ENCODE measurements at places on chromosomes 1 and 21. TPM values are rescaled to one million over a fixed set of nuclear protein-coding genes. Genes with fewer than 3 reads are reported as not detected.
A peak's percentile ranks its signal among the peaks of the same experiment; 100 is the strongest.

GRCh38 chr1:203860396-203861025 is 888 bp upstream of the SNRPE start:
- no peak for DNase-seq

Gene CASQ1
- polyA plus RNA-seq: 0.18 TPM

Gene CRNN
- polyA plus RNA-seq: not detected

DNA sequence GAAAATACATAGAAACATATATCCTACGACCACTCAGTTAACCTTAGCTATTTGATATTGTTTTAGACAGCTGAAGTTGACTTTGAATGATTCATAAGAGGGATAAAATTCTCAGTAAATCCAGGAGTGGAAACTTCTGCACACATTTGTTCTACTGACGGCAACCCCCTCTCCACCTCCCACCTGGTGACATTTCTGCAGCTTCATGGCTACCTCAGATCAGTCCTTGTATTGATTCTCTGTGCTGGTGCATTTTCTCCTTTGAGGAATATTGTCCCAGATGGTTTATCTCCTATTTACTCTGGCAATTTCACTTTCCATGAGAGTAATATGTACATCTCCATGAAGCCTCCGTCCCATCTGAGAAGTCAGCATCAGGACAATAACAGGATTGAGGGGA is 57.7 kb upstream of the COA6 start:
- DNase-seq: no peak

GRCh38 chr1:116794804-116795481 is 40.7 kb downstream of the CD2 start:
- DNase-seq: no peak

DNA sequence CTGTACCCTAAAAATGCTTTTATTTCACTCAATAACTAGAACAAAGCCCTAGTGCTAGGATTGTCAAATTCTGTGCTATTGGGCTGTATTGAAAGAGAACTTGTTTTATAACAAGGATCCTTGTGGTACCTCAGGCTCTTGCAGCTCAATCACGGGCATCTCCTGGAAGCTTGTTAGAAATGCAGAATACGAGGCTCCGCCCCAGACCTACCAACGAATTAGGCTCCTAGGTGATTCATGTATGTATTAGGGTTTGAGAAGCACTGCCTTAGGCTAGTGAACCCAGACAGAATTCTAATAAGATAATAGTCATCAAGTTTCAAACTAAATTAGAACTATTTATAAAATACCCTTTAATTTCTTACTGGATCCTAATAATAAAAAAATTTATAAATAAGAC is 45.6 kb downstream of the ZZZ3 start:
- no peak for DNase-seq

DNA sequence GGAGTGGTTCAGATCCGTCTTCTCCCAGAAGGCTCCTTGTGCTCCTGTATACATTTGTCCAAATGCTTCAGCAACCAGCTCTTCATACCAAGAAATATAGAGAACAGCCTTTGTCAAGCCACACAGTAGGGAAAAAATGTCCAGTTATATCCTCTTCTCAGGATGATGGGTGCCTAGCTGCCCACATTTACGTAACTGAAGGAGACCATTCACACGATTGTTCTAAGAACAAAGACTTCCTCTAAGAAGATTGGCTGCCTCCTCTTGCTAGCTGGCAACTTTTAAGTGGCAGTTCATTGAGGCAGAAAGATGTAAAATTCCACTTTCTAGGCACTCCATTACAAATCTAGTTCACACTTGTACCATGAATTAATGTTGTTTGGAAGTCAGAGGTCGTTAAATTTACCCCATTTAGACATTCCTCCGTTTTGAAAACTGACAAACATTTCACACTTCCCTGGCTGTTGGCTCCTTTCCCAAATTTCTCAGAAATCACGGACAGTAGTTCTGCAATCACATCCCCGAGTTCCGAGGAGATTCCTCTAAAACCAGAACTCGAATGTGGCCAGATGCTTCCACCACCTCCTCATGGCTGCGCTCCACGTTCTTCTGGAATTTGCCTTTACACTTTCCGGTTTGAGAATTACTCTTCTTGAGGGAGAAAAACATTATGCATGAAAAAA is 45.6 kb upstream of the CSF1 start:
- no peak for DNase-seq

- peak; percentile 55 for DNase-seq
Observed at GRCh38 chr1:20634594-20635084, 1.4 kb downstream of the PINK1 start.

Gene RHEX
- polyA plus RNA-seq: not detected
